ENCODE measurements at places on chromosomes 1 and 21.

- DNase-seq = no peak
These were observed 449.9 kb downstream of the PTPRU start for GRCh38 chr1:29686012-29686930.

DNA sequence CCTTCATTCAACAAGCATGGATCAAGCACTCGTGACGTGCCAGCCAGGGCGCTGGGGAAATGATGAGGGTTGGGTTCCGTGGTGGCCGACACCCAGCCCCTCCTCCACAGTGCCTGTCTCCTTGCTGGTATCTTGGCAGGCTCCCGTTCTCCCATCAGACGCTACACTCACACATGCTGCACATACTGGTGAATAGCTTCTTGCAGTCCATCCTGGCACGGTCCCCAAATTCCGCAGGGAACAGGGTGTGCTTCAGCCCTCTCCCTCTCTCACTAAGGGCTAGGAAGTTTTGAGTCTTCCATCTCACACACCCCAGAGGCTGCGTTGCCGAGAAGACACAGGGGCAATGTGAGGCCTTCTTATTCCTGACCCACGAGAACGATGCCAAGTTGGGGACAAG, 10.1 kb upstream of the MEF2D start:
- DNase-seq = no peak

DNA sequence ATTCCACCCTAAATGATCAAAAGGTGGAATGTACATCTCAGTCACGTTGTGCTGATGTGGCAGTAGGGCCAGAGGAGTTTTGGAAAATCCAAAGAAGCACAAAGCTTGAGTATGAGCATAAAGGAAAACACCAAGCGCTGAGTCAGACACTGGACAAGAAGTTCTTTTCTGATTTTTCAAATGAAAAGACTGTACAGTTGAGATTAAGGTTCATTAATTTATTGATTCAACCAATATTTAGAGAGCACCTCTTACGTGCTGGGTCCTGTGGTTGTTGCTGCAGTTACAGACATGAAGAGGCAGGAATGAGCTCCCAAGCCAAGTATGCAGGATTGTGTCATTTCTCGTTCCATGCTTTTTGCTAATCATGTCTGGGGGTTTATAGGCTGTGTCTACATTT, 28.9 kb upstream of the APP start:
- no peak for DNase-seq

DNA sequence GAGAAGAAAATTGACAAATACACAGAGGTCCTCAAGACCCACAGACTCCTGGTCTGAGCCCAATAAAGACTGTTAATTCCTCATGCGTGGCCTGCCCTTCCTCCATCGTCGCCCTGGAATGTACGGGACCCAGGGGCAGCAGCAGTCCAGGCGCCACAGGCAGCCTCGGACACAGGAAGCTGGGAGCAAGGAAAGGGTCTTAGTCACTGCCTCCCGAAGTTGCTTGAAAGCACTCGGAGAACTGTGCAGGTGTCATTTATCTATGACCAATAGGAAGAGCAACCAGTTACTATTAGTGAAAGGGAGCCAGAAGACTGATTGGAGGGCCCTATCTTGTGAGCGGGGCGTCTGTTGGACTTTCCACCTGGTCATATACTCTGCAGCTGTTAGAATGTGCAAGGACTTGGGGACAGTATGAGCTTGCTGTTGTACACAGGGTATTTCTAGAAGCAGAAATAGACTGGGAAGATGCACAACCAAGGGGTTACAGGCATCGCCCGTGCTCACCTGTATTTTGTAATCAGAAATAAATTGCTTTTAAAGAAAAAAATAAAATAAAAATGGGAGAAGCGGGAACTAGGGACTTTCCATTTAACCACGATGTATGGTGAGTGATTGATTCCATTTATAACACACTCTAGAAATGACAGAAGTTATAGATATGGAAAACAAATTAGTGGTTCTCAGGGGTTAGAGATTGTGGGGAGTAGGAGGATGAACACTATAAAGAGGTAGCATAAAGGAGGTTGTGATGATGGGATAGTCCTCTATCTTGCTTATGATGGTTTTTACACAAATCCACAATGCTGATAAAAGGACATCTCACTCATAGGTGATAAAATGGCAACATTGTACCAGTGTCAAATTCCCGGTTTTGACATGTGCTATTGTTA, 244.7 kb downstream of the MRPL39 start:
- DNase-seq = no peak

GRCh38 chr1:224762046-224762445, 145.9 kb downstream of the CNIH3 start:
- DNase-seq = no peak

DNA sequence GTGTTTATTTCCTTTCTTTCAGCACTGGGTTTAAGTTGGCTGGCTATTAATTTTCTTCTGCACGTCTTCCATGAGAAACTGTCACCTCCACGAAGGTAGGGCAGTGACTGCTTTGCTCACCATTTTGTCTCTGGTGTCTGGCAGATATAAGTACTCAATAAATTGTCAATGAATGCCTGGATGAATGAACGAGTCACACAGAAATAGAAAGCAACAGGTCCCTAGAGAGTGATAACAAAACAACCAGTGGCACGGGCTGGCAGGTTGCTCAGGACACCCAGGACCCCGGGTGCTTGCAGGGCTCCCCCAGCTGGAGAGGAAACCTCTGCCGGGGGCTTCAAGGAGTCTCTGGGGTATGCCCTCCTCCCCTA, 3.2 kb upstream of the MYOC start:
- DNase-seq = no peak

DNA sequence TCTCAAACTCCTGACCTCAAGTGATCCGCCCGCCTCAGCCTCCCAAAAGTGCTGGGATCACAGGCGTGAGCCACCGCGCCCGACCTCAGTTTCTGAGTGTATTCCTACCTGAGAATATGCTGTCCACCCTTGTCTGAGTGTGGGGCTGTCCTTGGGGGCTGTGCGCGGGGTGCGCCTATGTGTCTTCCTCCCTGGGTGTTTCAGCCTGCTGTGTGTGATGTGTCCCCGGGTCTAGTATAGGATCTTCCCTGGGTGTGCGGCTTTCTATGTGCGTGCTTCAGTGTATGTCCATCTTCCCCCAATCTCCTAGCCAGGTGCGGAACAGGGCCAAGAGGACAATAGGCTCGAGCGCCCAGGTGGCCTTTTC, 8.3 kb upstream of the ID3 start:
- DNase-seq = no peak

- no peak for DNase-seq
These were observed 4.1 kb upstream of the TRAF3IP3 start for GRCh38 chr1:209751627-209752231.

DNA sequence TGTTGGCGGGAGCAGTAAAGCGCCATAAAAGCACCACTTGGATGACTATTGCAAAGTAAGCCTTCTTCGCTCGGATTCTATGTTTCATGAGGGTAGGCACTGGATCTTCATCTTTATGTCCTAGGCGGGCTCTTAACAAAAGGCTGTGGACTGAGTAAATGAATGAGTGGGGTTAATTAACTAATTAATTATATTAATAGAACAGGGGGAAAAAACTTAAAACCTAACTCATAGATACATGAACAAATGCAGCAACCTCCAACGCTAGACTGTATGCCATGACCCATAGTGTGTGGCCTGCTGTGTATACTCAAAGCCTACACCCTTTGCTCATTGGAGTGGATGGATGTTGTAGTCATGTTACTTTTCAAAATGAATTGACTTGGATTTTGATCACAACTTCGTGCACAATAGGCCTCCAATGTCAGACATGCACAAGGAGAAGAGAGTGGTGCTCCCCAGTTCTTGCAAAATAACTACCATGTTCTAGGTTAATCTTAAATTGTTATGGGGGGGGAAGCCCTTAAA, 417 bp upstream of the GFI1 start:
- DNase-seq = no peak

DNA sequence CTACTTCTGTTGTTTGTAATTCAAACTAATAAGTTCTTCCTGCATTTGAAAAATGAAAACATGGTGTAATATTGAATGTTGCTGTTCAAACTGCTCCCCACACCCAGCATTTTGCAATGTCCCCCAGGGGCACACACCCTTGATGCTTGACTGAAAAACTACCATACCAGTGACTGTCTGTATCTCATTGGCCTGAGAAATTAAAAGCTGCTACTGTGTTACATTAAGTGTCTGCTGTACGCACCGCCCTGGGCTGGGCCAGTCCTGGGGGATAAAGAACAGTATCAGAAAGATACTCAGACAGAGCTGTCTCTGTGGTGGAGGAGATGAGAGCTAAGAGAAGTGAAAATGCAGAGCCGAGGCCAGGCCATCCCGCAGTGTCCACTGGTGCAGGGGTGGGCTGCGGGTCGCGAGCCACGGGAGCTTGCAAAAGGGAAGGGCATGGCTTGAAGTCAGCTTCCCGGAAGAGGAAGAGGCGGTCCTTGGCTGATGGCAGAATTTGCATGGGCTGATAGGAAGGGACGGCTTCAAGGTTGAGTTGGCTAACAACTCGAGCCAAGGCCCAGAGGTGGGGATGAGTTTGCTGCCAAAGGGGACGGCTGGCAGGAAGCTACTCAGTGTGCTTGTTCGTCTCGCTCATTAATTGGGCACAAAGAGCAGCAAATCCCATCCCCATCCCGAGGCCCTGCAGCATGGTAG, 329.8 kb upstream of the VAMP3 start:
- DNase-seq = no peak

GRCh38 chr1:246107516-246108277, 399.4 kb downstream of the SMYD3 start:
- DNase-seq = no peak

DNA sequence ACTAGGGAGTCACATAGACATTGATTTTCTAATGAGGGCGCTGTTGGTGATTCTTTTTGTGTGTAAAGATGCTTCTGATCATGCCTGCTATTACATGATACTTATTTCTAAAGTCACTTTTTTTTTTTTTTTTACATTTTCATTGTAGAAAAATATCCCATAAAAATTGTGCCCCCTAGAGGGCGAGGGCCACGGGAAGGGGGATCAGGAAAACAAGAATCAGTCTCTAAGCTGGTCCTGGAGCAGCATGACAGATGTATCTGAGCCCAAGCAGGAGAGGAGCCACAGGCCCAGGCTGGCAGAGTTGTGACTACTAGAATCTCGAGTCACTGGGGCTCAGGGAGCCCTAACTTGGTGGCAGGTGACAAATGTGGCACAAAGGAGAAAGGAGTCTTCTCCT, 28.1 kb downstream of the ZSCAN20 start:
- no peak for DNase-seq

GRCh38 chr21:15549671-15550070, 180.1 kb upstream of the USP25 start:
- no peak for DNase-seq

DNA sequence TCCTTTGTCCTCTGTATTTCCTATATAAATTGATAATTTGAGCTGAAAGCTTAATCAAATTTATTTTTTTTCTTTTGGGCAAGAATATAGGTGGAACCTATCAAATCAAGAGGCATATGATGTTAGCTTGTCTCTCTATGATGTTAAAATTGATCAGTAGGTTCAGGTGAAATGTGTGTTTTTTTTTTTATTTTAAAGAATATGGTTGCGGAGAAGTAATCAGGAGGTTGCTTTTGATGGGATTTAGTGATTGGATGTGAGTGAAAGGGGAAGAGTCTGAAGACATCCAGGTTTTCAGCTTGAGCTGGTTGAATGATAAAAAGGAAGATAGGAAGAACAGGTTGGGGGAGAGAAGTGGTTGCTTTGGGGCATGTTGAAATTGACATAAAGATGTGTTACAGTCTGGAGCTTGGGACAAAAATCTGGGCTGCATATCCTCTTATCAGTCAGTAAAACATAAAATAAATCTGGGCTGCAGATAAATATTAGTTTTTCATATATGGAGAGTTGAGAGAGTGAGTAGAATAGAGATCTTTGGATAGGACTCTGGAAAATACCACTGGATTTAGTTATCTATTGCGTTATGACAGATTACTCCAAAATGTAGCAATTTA, 5.1 kb downstream of the OSBPL9 start:
- DNase-seq = no peak

GRCh38 chr21:35737899-35738346, 322.4 kb downstream of the SETD4 start:
- DNase-seq = no peak

- no peak for DNase-seq
These were observed 32.8 kb downstream of the COQ8A start for GRCh38 chr1:226972931-226973330.

- DNase-seq = no peak
These were observed 22.6 kb upstream of the ADARB1 start for GRCh38 chr21:45051580-45052434.

GRCh38 chr1:174809755-174810280, 189.9 kb upstream of the CACYBP start:
- DNase-seq = no peak

DNA sequence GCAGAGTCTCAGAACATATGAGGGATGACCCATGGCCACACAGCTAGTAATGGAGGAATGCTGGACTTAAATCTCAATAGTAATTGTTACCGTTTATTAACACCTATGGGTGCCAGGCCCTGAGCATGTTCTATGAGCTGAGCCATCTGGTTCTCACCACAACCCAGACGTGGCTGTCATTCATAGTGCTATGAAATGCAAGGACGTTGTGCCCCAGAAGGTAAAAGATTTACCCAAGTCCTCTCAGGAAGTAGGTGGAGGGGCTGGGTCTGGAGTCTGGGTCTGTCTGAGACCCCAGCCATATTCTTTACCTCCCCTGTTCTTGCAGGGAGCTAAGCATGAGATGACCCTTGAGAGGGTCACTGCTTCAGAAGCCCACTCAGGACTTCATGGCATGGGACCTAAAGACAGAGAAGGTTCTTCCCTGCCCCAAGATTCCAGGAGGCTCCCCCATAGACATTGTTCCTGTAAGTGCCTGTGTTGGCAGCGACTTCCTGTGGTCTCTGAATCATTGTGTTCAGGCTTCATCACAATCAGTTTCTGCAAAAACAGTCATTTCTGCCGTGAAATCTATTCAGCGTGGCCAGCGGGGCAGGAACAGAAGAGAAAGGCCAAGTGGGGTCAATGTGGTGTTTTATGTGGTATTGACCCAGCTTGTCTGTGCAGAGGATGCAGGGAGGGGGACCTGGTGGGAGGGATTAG, 475.4 kb downstream of the PTPRU start:
- DNase-seq = no peak

DNA sequence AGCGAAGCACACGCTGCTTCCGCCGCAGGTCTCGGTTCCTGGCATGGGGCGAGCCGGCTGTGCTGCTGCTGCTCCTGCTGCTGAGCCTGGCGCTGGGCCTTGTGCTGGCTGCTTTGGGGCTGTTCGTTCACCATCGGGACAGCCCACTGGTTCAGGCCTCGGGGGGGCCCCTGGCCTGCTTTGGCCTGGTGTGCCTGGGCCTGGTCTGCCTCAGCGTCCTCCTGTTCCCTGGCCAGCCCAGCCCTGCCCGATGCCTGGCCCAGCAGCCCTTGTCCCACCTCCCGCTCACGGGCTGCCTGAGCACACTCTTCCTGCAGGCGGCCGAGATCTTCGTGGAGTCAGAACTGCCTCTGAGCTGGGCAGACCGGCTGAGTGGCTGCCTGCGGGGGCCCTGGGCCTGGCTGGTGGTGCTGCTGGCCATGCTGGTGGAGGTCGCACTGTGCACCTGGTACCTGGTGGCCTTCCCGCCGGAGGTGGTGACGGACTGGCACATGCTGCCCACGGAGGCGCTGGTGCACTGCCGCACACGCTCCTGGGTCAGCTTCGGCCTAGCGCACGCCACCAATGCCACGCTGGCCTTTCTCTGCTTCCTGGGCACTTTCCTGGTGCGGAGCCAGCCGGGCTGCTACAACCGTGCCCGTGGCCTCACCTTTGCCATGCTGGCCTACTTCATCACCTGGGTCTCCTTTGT, 2.6 kb downstream of the TAS1R3 start:
- DNase-seq = no peak
